ENCODE measurements at places on chromosomes 5 and 9.
A peak's percentile ranks its signal among the peaks of the same experiment; 100 is the strongest.

DNA sequence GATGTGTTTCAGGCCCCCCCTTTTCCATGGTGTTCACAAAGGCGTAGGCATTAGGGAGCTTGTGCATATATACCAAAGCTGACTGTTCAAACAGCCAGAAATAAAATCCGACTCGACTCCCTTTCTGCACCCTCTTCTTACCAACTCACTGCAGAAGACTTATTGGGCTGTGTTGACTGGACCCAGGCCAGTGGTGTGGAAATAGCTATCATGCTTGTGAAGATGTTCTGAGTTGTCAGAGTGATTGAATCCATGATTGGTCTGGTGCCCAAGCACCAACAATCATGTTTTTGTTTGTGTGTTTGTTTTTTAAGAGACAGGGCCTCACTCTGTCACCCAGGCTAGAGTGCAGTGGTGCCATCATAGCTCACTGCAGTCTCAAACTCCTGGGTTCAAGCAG is 21.6 kb downstream of the TJP2 start:
- H3K4me3 ChIP-seq, result no peak overlapping the region
- H3K4me1 ChIP-seq, result peaks cover 17% of the 10 kb centered on the region
- no peak for DNase-seq
- H3K27me3 ChIP-seq, result no peaks in the 10 kb centered on the region
- H3K36me3 ChIP-seq, result no peaks in the 10 kb centered on the region
- no peak overlapping the region for H3K27ac ChIP-seq

- H3K27me3 ChIP-seq, result peaks cover 37% of the 10 kb centered on the region
- H3K27ac ChIP-seq, result no peak overlapping the region
- peaks cover 2% of the 10 kb centered on the region for H3K36me3 ChIP-seq
- H3K4me3 ChIP-seq, result no peak overlapping the region
These were observed 163.3 kb upstream of the DAPK1 start for GRCh38 chr9:87334366-87334765.

GRCh38 chr5:161022151-161022550 is 170.1 kb upstream of the ATP10B start:
- H3K36me3 ChIP-seq, result no peaks in the 10 kb centered on the region
- no peak overlapping the region for H3K4me3 ChIP-seq
- no peaks in the 10 kb centered on the region for H3K4me1 ChIP-seq
- no peak for DNase-seq
- no peak overlapping the region for H3K27ac ChIP-seq

DNA sequence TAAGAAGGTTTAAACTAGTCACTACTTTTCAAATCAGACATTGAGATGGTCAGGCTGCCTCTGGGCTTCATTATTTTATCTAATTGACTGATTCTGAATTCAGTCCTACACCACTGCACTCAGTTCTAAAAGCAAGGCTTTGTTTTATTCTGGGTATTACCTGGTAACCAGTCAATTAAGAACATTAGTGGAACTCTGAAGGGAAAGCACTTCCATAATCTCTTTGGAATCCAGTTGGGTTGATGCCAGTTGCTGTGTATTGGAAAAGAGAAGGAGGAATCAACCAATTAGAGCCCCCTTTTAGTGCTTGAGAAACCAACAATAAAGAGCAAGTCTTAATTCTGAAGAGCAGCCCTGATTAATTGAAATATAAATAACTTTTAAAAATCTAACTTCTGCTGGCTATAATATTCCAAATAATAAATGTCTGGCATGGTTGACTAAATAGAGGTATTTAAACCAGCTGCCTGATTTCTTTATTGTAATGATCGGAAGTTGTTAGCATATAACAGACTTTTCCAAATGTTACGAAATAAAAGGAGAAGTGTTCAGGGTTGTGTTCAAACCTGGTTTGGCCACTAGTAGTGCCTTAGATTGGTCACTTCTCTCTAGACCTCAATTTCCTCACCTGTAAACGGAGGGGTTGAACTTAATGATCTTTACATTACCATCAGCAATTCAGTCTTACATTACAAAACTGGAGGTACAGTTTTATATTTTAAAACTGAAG is 32.0 kb downstream of the CPEB4 start:
- DNase-seq, result no peak
- no peaks in the 10 kb centered on the region for H3K36me3 ChIP-seq
- no peak overlapping the region for H3K4me3 ChIP-seq
- H3K27me3 ChIP-seq, result no peaks in the 10 kb centered on the region

DNA sequence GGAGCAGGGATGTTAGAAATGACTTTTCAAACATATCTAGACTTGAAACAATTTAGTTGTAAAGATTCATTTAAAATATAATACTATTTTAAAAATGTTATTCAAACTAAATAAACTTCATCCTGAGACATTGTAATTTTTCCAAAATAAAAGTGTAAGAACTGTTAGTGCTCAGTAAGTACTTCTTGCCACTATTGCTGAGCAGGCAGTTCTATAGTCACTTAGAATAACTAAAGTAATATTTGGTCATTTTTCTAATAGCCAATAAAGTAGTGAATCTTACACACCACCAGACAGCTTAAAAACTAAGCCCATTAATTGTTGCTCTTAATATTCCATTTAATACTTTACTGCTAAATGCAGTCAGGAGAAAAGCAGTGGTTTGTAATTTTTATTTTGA is 1120.0 kb upstream of the CDH10 start:
- H3K36me3 ChIP-seq, result no peaks in the 10 kb centered on the region
- no peaks in the 10 kb centered on the region for H3K4me1 ChIP-seq
- no peak for DNase-seq
- H3K4me3 ChIP-seq, result no peak overlapping the region
- no peaks in the 10 kb centered on the region for H3K27me3 ChIP-seq
- H3K27ac ChIP-seq, result no peak overlapping the region

GRCh38 chr9:109802491-109802890 is 22.5 kb downstream of the PALM2AKAP2 start:
- H3K27me3 ChIP-seq, result peaks cover 7% of the 10 kb centered on the region
- H3K4me1 ChIP-seq, result no peaks in the 10 kb centered on the region
- H3K4me3 ChIP-seq, result no peak overlapping the region
- no peak overlapping the region for H3K27ac ChIP-seq

GRCh38 chr5:67115246-67115645 is 81.4 kb downstream of the CD180 start:
- no peaks in the 10 kb centered on the region for H3K4me1 ChIP-seq
- no peak for DNase-seq
- no peak overlapping the region for H3K4me3 ChIP-seq
- H3K27ac ChIP-seq, result no peak overlapping the region
- H3K27me3 ChIP-seq, result no peaks in the 10 kb centered on the region
- H3K36me3 ChIP-seq, result peaks cover 25% of the 10 kb centered on the region

- H3K4me1 ChIP-seq, result peaks cover 8% of the 10 kb centered on the region
- no peak for DNase-seq
- no peak overlapping the region for H3K4me3 ChIP-seq
- no peaks in the 10 kb centered on the region for H3K36me3 ChIP-seq
These were observed 129.2 kb downstream of the PDE4D start for GRCh38 chr5:59764361-59764760.

DNA sequence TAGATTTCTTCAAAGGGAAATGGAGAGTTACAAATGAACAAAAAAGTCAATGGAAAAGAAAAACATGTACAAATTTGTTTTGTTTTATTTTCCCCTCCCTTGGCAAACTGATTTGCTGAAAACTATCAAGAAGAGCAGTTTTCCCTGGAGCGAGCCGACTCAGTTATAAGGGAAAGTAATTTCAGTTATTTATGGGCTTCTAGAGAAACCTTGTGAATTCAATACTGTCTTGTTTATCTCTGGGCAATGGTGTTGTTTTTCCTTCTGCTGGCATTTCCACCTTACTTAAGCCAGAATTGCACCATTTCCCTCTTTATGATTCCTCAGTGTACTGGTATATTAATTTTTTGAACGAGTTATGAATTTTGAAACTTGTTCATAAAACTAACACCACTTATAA is 1163.6 kb downstream of the CDH12 start:
- no peaks in the 10 kb centered on the region for H3K4me1 ChIP-seq
- no peak for DNase-seq
- H3K27me3 ChIP-seq, result no peaks in the 10 kb centered on the region

DNA sequence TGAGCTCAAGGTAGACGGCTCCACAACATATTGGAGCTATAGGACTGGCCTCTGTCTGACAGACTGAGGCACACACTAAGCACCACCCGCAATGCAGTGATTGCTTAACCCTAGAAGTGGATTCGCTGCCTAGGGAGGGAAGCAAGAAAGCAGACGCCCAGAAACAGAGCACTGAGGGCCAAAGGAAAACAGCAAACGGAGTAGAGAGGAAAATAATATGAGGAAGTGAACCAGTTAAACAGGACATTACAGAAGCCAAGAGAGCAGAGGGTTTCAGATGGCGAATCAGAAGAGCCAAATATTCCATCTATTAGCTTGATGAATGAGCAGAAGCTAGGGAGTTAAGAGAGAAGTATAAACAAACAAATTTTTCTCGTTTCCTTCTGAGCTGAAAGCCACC is 139.2 kb upstream of the LHFPL2 start:
- H3K4me1 ChIP-seq, result no peaks in the 10 kb centered on the region
- no peak overlapping the region for H3K27ac ChIP-seq
- peaks cover 3% of the 10 kb centered on the region for H3K36me3 ChIP-seq
- no peaks in the 10 kb centered on the region for H3K27me3 ChIP-seq
- no peak overlapping the region for H3K4me3 ChIP-seq

DNA sequence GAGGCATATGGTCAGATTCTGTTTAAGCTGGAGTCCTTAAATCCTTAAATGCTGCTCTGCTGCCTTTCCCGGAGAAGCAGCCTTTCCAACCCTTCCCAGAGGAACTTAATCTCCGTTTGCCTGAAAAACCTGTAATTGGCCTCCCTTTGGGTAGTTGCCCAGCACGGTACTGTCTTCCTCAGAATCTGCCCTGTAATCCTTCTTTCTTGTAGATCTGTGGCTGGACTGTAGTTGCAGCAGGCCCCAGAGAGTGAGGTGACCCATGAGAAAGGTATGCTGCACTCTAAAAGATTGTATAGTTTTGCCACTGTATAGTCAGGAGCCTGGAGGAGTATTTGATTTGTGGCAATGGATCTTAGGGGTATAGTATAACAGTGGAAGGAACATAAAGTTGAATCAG is 11.7 kb downstream of the SPIN1 start:
- peaks cover 3% of the 10 kb centered on the region for H3K36me3 ChIP-seq
- H3K4me1 ChIP-seq, result peaks cover 20% of the 10 kb centered on the region
- H3K27ac ChIP-seq, result no peak overlapping the region

DNA sequence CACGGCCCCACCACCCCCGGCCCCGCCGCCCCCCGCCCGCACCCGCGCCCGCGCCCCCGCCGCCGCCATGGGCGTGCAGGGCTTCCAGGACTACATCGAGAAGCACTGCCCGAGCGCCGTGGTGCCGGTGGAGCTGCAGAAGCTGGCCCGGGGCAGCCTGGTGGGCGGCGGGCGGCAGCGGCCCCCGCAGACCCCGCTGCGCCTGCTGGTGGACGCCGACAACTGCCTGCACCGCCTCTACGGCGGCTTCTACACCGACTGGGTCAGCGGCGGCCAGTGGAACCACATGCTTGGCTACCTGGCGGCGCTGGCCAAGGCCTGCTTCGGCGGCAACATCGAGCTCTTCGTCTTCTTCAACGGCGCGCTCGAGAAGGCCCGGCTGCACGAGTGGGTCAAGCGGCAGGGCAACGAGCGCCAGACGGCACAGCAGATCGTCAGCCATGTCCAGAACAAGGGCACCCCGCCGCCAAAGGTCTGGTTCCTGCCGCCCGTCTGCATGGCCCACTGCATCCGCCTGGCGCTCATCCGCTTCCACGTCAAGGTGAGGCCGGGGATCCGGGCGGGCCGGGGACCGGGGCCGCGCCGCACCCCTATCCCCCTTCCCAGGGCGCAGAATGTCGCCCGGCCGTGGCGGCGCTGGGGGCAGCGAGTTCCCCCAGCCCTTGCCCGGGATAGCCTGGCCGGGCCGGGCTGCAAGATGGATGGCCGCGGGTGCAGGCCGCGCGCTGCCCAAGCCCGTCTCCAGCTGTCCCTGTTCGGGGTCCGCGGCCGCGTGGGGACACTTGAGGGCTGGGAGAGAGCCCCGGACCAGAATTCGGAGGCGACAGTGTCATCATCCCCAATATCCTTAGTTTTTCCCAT is 594 bp downstream of the FAM120A start:
- DNase-seq, result peak; percentile 68
- H3K36me3 ChIP-seq, result peaks cover 43% of the 10 kb centered on the region

DNA sequence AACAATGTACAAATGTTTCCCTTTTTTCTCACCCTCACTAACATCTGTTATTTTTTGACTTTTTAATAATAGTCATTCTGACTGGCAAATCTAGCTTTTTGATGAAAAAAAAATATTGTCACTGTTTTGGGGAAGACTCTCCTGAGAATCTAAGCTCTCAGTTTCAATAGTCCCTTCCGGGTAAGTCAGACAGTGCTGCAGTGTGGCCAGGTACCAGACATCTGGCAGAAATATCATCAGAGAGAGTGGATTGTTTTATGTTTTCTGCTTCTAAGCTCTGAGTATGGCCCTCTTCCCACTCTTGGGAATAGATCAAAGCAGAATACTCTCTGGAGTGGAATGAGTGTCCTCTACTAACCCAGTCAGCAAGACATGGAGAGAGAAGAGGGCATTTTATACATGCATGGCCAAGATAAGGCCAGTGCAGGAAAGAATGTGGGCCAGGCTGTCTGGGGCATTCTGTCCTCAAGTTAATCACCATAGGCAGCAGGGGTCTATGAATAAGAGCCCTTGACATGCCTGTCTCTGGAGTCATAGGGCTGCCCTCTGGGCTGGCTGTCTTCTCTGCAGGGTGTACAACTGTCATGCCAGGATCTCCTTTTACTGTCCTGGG is 38.5 kb upstream of the OR2S2 start:
- no peaks in the 10 kb centered on the region for H3K36me3 ChIP-seq
- H3K27ac ChIP-seq, result no peak overlapping the region
- H3K27me3 ChIP-seq, result peaks cover 19% of the 10 kb centered on the region
- H3K4me1 ChIP-seq, result no peaks in the 10 kb centered on the region
- H3K4me3 ChIP-seq, result no peak overlapping the region

- H3K36me3 ChIP-seq, result no peaks in the 10 kb centered on the region
- H3K4me3 ChIP-seq, result no peak overlapping the region
- H3K4me1 ChIP-seq, result no peaks in the 10 kb centered on the region
- no peak overlapping the region for H3K27ac ChIP-seq
These were observed 62.5 kb downstream of the NFIB start for GRCh38 chr9:14251154-14252071.

- no peak for DNase-seq
- peaks cover 2% of the 10 kb centered on the region for H3K27me3 ChIP-seq
- no peaks in the 10 kb centered on the region for H3K4me1 ChIP-seq
- H3K36me3 ChIP-seq, result no peaks in the 10 kb centered on the region
- H3K4me3 ChIP-seq, result no peak overlapping the region
These were observed 43.8 kb downstream of the LHFPL2 start for GRCh38 chr5:78604689-78605285.
